ENCODE measurements at places on chromosomes 7 and 10.

GRCh38 chr7:2193575-2194305 is 39.0 kb downstream of the MAD1L1 start:
- no peak for DNase-seq
- peaks cover 25% of the 10 kb centered on the region for H3K36me3 ChIP-seq
- H3K4me3 ChIP-seq = no peak overlapping the region
- H3K27me3 ChIP-seq = no peaks in the 10 kb centered on the region

- H3K36me3 ChIP-seq = no peaks in the 10 kb centered on the region
- H3K4me1 ChIP-seq = no peaks in the 10 kb centered on the region
- H3K27ac ChIP-seq = no peak overlapping the region
Measured at GRCh38 chr10:20785174-20785573, 111.9 kb downstream of the NEBL start.

GRCh38 chr7:141960687-141961422 is 12.7 kb downstream of the TAS2R38 start:
- no peak for DNase-seq
- H3K27ac ChIP-seq = no peak overlapping the region
- H3K27me3 ChIP-seq = no peaks in the 10 kb centered on the region
- H3K4me3 ChIP-seq = no peak overlapping the region
- no peaks in the 10 kb centered on the region for H3K36me3 ChIP-seq

- no peaks in the 10 kb centered on the region for H3K4me1 ChIP-seq
- H3K36me3 ChIP-seq = peaks cover 11% of the 10 kb centered on the region
- H3K27me3 ChIP-seq = no peaks in the 10 kb centered on the region
Measured at GRCh38 chr7:157551325-157552070, 214.7 kb downstream of the DNAJB6 start.

- no peaks in the 10 kb centered on the region for H3K4me1 ChIP-seq
- no peaks in the 10 kb centered on the region for H3K27me3 ChIP-seq
- no peaks in the 10 kb centered on the region for H3K36me3 ChIP-seq
- no peak for DNase-seq
- no peak overlapping the region for H3K4me3 ChIP-seq
Measured at GRCh38 chr7:124403112-124403511, 362.5 kb downstream of the GPR37 start.

GRCh38 chr10:34492081-34492480 is 323.0 kb downstream of the PARD3 start:
- peaks cover 1% of the 10 kb centered on the region for H3K27me3 ChIP-seq
- no peaks in the 10 kb centered on the region for H3K36me3 ChIP-seq
- no peak for DNase-seq
- H3K4me3 ChIP-seq = no peak overlapping the region

- H3K4me1 ChIP-seq = no peaks in the 10 kb centered on the region
- H3K27ac ChIP-seq = no peak overlapping the region
- no peak for DNase-seq
- H3K36me3 ChIP-seq = no peaks in the 10 kb centered on the region
- no peak overlapping the region for H3K4me3 ChIP-seq
- H3K27me3 ChIP-seq = peaks cover 8% of the 10 kb centered on the region
Measured at GRCh38 chr7:125661-126060, 66.7 kb upstream of the FAM20C start.
